SK-N-DZ (cell line): ENCODE measurements at places on chromosomes 11 and 22.

GRCh38 chr11:126468102-126468521 lies 112.6 kb downstream of the ST3GAL4 start:
- no peak for DNase-seq

DNA sequence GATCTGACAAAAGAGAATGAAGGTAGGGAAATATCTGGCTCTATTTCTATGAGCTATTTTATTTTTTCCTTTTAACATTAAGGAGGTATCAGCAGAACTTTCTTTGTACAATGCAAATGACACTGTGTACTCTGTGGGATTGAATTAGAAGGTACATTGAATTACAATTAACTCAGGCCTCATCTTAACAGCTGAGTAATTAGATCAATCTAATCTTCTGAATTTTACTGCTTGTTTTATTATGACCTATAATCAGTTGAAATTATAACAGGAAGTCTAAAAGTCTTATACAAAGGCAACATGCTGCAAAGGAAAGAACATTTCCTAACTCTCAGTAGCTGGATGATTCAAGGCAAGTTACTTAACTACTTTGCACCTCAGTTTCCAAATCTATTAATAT lies 69.8 kb downstream of the RELT start:
- no peak for DNase-seq

DNA sequence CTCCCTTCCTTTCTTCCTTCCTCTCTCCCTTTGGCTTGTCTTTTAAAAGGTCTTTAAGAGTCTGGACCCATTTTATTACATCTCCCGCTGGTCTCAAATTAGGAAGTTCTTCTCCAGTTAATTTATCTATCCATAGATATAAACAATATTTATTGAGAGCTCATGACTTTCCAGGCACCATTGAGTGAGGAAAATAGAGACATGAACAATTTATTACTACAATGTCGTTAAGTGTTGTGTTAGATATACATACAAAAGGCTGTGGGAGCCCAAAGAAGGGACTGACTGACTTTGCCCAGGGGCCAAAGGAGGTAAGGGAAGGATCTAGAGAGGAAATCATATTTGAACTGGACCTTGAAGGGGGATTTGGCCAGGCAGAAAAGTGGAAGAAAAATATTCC lies 51.6 kb upstream of the DEUP1 start:
- no peak for DNase-seq

- no peak for DNase-seq
Measured at GRCh38 chr22:27499121-27499520, 302.4 kb downstream of the MN1 start.

GRCh38 chr11:76742902-76743301 lies 40.3 kb upstream of the TSKU start:
- DNase-seq = no peak

DNA sequence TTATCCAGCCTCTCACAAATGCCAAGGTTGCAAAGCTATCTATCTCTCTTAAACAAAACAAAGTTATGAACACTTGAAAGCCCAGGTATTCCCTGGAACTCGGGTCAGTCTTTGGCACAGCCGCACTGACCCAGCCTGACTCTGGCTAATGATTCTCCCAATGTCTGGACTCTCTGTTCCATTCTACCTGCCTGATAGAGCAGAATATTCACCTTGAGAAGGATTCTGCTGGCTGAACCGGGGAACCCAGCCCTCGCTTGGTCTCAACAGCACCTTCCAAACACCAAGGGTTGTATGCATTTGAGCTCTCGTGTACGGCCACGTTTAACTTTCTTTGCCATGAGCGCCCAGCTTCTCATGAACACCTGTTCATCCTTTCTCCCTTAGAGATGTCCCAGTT lies 116.8 kb downstream of the ZBTB16 start:
- DNase-seq = no peak

GRCh38 chr11:94336033-94336432 lies 31.7 kb downstream of the IZUMO1R start:
- no peak for DNase-seq

GRCh38 chr11:4068962-4069361 lies 25.6 kb upstream of the RRM1 start:
- no peak for DNase-seq

DNA sequence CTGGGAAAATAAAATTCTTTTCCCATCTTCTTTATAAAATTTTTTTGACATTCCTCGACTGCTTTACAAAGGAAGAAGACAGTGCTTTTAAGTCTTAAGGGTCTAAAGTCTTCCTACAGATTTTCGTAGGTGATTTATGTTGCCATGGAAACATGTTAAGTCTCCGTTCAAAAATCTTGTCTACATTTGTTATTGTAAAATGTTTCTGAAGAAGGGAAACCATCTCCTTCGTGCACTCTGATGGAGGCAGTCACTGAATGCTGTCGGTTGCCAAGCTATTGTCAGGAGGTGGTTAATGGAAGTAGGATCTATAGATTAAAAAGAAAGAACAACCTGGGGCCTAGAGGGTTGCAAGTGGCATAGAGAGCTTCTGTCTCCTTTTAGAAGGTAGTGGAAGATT lies 52.6 kb downstream of the MAP6 start:
- no peak for DNase-seq

- DNase-seq = no peak
Measured at GRCh38 chr11:130413405-130414106, 14.9 kb downstream of the ADAMTS8 start.

DNA sequence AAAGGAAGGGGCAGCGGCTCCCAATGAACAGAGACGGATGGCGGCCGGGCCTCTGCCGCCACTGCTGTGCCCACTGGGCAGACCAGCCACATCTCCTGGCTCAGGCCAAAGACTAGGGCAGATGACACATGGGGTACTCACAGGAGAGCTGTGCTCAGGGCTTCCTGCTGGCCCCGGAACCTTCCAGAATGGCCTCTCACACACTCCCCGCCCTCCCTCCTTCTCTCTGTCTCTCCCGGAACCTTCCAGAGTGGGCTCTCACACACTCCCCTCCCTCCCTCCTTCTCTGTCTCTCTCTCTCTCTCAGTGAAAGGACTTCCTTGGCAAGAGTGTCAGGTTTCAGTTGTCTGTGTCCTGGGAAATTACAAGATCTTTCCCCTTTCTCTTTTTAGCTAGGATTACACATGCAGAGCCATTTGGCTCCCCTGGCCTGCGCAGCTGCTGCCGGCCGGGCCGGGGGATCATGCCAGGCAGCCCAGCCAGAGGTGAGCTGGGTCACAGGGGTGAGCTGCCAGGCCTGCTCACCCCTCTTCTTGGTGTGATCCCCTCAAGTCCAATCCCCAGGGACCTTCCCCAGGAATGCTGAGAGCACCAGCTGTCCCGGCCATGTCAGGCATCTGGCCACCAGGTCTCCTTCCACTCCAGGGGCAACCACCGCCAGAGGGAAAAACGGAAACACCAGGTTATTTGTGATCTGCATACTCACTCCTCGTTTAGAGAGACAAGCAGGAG lies 45.3 kb upstream of the ADA2 start:
- peak; percentile 76 for DNase-seq

GRCh38 chr11:19433367-19433766 lies 192.6 kb upstream of the E2F8 start:
- DNase-seq = no peak

DNA sequence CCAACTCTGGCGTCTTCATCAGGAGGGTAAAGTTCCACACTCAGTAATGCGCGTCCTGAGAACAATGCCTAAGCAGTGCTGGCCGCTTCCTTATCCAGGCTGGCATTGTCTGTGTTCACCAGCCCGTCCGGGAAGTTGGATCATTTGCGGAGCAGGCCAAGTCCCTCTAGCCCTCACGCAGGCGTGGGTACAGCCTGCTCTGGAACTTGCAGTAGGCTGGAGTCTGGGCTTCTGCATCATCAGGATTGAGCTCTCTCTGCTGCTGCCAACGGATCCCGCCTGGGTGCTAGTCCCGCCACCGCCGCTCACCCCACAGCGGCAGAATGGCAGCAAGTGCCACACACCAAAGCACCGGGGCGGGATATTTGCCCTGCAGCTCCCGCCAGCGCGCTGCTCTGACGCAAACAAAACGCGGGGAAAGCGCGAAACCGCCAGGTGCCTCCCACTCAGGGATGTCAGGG lies 29.0 kb downstream of the GLYATL1 start:
- no peak for DNase-seq

- DNase-seq = no peak
Measured at GRCh38 chr11:119481667-119482400, 58.9 kb upstream of the THY1 start.

DNA sequence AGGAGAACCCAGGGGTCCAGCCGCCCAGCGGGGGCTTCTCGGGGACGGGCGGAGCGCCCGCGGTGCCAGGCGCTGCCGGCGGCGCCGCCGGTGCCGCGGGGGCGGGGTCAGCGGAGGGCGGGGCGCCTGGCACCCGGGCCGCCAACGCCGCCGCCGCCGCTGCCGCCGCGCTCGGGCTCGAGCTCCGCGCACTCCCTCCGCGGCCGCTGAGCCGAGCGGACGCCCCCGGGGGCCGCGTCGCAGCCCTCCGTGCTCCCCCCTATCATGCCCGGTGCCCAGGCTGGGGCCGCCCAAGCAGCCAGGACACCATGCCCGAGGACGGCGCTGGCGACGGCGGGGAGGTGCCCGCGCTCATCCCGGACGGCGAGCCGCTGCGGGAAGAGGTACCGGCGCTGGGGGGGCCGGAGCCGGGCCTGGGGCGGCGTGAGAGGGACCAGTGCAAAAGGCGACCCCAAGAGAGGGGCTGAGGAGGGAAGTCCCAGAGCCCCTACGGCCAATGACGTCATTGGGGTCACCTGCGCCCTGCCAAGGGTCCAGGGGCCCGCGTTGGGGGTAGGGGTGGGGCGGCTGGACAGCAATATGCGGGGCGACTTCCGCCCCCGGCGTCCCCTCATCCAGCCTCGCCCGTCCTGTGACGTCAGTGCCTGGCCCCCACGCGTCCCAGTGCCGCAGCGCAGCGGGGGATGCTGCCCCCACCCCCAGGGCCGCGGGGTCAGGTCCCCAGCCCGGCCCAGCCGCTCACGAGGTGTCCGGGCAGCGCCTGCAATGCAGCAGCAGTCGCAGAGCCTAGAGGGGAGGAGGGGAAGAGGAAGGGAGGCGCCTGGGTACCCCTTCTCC lies at the start of gene TMEM151A:
Gene TMEM151A (plus strand): TSS at position 189 of the 837 bp plus-strand sequence. CDS start 120 bp downstream, at position 309.
- no peak for DNase-seq

GRCh38 chr11:34728609-34729008 lies 107.7 kb downstream of the EHF start:
- DNase-seq = no peak

GRCh38 chr11:12692229-12693075 lies 18.2 kb downstream of the TEAD1 start:
- DNase-seq = peak; percentile 55

- DNase-seq = no peak
Measured at GRCh38 chr22:25777411-25777810, 35.4 kb downstream of the MYO18B start.

DNA sequence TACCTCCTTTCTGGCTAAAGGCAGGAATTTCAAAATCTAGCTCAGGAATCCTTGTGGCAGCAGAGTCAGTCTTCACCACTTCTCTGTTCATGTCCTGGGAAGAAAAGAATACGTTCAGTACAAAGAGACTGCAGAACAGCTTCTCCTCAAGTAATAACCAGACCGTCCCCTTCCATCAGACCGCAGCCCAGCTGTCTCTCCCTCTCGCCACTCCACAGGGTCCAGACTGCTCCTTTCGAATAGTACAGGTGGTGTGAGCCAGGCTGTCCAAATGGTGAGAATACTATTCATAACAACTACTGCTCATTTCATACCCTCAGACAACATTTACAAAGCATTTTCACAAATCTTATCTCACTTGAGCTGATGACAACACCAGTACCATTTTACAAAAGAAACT lies 857 bp downstream of the ZPR1 start:
- no peak for DNase-seq

DNA sequence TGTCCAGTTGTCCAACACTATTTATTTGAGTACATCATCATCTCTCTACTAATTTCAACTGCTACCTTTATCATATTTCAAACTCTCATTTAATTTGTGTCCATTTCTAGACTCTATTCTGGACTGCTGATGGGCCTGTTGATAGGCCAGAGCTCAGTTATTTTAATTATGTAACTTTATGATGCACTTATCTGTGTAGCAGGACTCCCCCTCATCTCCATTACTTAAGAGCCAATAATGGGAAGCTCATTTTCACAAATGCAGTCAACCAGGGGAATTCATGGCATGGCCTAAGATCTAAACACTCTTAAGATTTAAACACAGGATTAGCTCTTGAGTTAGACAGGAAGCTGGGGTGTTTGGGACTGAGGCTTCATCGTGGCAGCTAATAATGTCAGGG lies 21.4 kb downstream of the KCNQ1OT1 start:
- DNase-seq = no peak

DNA sequence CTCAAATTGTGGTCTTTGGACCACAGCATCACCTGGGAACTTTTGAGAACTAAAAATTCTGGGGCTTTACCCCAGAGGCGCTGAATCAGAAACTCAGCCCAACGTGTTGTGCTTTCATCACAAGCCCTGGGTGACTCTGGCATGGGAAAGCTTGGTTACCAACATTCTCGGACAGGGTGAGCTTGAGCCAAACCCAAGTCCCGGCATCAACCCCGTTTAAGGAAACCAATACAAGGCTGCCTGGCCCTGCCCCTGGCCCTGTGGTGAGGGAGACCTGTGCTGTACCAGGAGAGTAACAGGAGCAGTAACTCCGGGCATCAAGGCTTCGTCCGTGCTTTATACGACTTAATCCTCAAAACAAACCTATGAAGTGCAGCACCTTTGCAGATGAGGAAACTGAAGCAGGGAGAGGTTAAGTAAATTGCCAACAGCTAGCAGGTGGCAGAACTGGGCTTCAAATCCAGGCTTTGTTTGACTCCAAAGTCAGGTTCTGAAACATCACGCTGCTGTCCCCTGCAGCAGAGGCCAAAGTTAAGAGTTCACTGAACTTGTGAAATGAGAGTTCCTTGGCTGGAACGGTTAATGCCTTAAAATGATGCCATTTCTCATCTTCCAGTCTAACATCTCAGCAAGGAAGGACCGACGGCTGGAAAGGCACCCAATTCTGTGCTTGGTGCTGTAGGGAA lies 64.1 kb upstream of the BID start:
- no peak for DNase-seq

- DNase-seq = peak; percentile 80
Measured at GRCh38 chr11:76185931-76186401, 20.3 kb downstream of the WNT11 start.

GRCh38 chr11:72831521-72832300 lies 17.5 kb downstream of the ATG16L2 start:
- DNase-seq = peak; percentile 79

DNA sequence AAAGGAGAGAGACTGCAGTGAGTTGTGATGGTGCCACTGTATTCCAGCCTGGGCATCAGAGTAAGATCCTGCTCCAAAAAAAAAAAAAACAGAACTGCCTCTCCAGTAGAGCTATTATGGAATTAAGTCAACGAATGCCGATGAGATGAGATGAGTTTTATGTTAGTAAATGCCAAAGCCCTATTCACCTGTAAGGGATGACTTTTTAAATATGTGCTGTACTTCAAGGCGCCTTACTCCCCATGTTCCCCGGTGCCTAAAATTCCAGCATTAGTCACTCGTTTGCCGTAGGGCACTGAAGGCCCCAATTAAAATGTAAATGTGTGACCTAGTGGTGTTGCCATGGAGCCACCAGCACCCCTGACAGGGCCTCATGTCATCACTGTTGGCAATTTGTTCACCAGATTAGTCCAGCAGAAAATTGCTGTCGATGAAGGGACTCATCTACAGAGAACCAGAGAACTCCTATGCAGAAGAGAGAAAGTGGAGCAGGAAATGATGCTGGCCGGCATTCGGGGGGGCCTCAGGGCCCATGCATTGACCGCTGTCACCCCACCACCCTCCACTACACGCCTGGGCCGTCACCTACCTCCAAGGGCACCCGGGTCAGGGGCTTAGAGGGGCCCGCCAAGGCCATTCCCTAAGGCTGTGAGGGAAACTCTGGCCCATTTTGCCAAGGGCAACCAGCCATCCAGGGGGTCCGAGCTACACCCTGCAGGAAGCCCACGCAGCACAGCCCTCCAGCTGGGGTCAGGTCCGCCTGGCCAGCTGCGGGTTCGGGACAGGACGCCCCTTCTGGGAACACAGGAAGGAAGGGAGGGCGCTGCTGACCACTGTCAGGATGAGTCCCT lies 17.8 kb downstream of the LIF start:
- DNase-seq = no peak
